NCI-H1930 (cell line): ENCODE measurements at places on chromosomes 16 and 17.

DNA sequence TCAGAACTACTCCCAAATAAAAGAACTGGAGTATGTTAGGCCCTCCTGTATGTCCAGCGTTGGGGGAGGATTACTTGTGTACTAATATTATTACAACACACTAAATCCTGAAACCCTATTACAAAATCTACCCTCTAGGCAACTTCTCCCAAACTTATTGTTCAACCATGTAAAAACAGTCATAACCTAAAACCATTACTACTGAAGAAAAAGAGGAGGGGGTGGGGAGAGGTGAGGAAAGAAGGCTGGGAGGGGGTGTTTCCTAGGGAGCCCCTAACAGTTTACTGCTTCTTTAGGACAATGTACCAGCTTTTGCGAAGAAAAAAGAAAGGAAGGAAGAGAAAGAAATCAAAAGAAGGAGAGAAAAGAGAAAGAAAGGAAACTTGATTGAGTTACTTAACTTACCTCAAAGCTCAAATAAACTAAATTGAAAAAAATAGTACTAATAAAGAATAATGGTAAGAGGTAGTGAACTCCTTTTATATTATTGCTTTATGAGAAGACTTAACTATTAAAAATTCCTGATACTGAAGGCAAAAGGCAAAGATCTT lies 2.3 kb downstream of the SALL1 start:
- no peak for DNase-seq

DNA sequence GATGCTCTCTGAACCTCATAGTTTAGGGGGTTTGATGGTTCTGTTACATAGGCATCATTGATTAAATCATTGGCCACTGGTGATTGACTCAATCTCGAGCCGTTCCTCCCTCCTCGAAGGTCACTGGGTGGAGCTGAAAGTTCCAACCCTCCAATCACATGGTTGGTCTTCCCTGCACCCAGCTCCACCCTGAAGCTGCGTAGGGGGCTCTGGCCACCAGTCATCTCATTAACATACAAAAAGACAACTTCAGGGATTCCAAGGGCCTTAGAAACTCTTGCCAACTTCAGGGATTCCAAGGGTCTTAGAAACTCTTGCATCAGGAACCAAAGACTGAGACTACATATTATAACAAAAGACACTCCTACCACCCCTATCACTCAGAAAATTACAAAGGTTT lies 306.5 kb upstream of the TNRC6C start:
- no peak for DNase-seq

DNA sequence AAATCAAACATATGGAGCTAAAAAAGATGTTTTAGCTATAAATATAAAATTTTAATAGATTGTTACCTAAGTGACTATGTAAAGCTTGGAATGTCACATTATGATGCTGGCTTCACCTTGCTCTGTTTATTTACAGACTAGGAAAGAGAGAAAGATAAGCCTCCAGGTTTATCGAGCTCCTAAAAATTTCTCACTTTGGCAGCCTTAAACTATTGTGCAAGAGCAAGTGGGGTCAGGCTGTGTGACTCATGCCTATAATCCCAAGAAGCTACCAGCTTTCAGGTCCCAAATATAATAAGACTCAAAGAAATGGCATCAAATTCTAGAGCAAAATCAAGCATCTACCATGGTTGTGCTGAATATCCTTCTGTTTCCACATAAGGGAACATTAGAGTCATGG lies 34.3 kb upstream of the PRSS54 start:
- no peak for DNase-seq

- no peak for DNase-seq
Measured at GRCh38 chr17:73613271-73614233, 30.7 kb downstream of the SDK2 start.

DNA sequence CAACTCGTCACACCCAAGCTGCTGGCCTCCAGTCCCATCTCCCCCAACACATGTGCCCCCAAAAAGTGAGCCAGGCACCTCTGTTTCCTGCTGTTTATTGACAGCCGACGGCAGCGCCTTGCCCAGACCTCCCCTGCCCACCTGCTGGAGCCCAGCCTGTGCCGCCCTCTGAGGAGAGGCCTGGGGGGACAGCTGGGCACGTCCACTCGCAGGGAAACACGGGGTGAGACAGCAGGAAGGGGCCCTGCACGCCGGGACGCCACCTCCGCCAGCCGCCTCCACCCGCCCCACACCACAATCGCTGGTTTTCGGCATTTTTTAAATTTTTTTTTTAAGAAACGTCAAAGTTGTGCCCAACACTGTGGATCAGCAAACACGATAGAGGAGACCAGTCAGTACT lies 19.3 kb downstream of the CASKIN1 start:
- no peak for DNase-seq

GRCh38 chr17:32626379-32626791 lies 139.6 kb downstream of the CDK5R1 start:
- peak; percentile 60 for DNase-seq

- no peak for DNase-seq
Measured at GRCh38 chr17:39485555-39485954, 24.3 kb downstream of the CDK12 start.

DNA sequence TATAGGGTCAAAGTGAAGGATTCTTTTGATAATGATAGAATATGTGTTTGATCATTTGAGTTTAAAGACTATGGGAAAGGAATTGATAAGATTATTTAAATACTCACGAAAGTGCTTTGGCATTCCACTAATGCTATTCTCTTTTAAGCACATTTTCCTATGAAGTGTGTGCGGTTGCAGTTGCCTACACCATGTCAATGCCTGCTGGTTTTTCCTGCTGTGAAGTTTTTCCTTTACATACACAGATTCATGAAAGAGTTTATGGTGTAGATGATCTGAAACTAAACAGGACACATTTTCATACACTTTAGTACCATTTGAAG lies 78.7 kb downstream of the VMP1 start:
- no peak for DNase-seq

DNA sequence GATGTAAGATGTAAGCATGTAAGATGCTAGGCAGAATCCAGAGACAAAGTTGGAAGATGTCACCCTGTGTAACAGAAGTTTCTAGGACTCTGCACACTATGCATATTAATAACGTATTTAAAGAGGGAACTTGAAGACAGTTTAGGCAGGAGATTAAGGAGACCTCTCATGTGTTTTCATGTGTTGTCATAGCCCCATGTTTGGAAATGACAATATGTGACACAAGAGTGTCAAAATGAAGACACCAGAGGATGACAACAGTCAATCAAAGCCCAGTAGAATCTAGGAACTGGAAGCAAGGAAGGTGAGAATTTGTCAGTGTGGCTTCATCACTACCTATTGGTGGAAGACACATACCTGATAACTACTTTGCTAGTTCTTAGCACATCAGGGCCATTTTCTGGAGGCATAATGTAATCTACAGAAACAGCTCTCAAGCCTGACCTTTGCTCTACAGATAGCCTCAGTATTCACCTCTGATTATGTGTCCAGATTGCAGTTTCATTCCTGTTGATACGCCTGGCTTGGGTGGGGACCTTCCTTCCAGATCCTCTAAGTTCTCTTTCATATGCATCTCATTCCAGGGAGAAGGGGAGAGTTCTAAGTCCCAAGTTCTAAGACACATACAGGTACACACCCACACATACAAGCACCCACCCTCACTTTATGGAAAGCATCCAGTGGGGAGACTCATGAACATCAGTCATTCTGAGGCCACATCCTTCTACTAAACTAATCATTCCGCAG lies 26.3 kb downstream of the PMP22 start:
- DNase-seq: no peak

- no peak for DNase-seq
Measured at GRCh38 chr17:82843904-82844680, 4.3 kb upstream of the ZNF750 start.

DNA sequence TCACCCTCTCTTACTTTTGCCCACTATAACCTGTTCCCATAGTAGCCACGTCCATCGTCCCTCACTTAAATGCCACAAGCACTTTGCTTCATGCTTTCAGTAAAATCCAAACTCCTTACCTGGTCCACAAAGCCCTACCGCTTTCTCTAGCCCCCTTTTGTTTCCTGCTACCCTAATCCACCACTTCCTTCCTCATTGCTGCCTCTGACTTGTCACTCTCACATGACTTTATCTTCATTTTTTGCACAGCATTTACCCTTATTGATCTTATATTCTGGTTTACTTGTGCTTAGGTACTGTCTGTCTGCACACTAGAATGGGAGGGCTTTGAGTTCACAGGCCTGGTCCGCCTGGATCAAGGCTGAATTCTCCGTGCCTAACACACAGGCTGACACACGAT lies 340.0 kb downstream of the XYLT1 start:
- DNase-seq: no peak
